Activated CD4-positive, alpha-beta T cell treated with anti-CD3 and anti-CD28 coated beads, Interleukin-2, amount 10 ng/mL, durations not matched to agents 7 days and 5 days (primary cell): ENCODE measurements at places on chromosomes 1 and 21. TPM values are rescaled to one million over a fixed set of nuclear protein-coding genes. Genes with fewer than 3 reads are reported as not detected.

MYCL gene
- total RNA-seq, result not detected

PDXK gene
- total RNA-seq, result 81.4 TPM

LCA5L gene
- total RNA-seq, result not detected

WARS2 gene
- total RNA-seq, result 12.9 TPM
